ENCODE measurements at places on chromosomes 1 and 21.

GRCh38 chr1:160277987-160278386 is 6.9 kb downstream of the PEX19 start:
- no peak for DNase-seq

GRCh38 chr21:31130821-31131220 is 92.5 kb upstream of the KRTAP19-8 start:
- DNase-seq = no peak

DNA sequence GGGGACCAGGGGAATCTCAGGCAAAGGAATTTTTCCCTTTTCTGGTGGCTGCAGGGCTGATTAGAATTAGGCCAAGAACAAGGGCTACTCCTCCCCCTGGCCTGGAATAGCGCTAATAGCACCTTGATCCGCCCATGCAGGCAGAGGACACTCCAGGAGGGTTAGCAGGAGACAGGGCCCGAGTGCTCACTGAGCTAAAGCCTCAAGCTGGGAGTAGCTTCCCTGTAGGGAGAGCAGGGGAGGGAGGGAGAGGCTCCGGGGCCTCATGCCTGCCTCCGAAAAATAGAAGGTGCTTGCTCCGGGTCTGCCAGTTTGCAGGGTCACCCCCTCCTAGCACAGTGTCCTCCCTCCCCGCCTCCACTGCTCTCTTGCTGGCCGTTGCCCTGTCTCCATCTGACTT is 3.8 kb downstream of the PTPN7 start:
- no peak for DNase-seq

- DNase-seq = no peak
These were observed 471.4 kb downstream of the PTBP2 start for GRCh38 chr1:97192872-97193572.

DNA sequence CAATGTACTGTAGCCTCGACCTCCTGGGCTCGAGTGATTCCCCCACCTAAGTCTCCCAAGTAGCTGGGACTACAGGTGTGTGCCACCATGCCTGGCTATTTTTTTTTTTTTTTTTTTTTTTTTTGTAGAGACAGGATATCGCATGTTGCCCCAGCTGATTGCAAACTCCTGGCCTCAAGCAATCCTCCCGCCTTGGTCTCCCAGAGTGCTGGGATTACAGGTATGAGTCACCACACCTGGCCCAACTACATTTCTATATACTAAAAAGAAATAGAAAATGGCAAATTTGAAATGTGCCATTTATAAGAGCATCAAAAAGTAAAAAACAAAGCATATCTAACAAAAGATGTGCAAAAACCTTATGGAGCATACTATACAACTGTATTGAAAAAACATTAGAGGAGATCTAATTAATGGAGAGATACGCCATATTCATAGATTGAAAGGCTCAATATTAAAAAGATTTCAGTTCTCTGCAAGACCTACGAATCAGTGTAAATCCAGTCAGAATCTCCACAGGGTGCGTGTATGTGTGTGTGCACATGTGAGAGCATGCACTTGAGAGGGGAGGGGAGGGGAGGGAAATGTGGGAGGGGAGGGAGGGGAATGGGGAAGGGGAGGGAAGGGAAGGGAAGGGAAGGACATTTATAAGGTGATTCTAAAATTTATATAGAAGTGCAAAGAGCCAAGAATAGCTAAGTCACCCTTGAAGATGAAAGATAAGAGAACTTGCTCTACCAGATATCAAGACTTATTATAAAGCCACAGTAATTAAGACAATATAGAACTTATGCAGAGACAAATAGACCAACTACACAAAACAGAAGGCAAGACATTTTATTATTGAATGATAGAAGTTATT is 15.5 kb upstream of the PADI4 start:
- DNase-seq = no peak

GRCh38 chr21:29025328-29025713 is 853 bp downstream of the USP16 start:
- no peak for DNase-seq

DNA sequence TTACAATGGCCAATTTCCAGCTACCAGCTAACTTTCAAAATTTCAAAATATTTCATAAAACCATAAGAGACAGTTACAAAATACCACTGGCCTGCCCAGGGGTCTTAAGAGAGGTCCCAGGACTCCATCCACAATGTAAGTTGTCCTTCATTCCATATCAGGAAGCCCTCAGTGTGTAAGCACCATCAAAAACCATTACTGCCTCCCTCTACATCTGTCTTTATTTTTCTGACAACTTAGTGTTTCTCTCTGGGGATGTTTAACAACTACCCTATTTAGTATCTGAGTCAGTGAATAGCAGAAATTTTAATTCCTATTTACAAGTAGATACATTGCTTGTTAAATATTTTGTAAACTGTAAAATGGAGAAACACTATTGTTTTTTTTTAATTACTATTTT is 339.3 kb upstream of the ADAMTS5 start:
- DNase-seq = no peak

DNA sequence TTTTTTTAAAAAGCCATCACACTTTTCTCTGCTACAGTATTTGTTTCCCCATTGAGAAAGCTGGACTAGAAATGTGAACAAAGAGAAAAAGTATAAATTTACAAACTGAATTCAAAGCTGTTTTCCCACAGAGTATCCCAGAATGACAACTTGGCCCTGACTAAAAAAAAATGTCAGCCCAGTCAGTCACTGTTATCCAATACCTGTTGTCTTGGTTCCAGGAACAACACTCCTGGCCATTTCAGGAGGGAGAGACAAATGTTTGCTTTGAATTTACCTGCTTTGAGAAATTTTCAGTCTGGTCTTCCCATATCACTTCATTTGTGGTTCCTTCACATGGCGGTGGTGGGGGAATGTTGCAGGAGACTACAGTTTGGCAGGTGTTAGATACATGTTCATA is 46.2 kb downstream of the COLGALT2 start:
- no peak for DNase-seq

- no peak for DNase-seq
These were observed 447.9 kb downstream of the PLA2G4A start for GRCh38 chr1:187276677-187277076.

- no peak for DNase-seq
These were observed 276.1 kb downstream of the RPS6KC1 start for GRCh38 chr1:213327017-213327667.

GRCh38 chr21:43318841-43319781 is 107.8 kb downstream of the SIK1 start:
- no peak for DNase-seq

DNA sequence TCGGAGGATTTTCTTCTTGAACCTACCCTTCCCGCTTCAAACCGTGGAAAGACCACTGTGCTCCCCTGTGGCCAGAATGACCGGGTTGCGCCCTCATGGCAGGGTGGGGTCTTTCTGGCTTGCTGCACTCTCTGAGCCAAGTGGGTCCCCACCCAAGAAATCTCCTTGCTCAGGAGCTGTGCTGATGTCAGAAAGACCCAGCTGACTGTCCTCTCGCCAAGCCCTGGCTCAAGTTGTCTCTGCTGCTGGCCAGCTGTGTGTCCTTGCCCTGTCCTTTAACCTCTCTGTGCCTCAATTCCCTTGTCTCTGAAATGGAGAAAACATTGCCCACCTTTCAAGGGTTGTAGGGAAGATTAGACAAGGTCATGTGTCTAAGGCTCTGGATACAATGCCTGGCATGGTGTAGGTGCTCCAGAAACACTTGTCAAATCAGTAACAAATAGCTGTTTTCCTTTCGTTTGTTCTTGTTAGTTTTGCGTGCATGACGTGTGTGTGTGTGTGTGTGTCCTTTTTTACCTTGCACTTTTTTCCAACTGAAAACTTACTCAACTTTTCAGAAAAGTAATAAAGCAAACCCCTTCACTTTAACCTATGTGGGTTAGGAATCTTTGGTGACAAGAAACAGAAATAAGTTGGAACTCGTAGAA is 41.1 kb upstream of the RPL11 start:
- DNase-seq = no peak

GRCh38 chr1:92273039-92273438 is 25.7 kb downstream of the GLMN start:
- DNase-seq = no peak

- no peak for DNase-seq
These were observed 50.7 kb downstream of the JAK1 start for GRCh38 chr1:64915381-64916274.

DNA sequence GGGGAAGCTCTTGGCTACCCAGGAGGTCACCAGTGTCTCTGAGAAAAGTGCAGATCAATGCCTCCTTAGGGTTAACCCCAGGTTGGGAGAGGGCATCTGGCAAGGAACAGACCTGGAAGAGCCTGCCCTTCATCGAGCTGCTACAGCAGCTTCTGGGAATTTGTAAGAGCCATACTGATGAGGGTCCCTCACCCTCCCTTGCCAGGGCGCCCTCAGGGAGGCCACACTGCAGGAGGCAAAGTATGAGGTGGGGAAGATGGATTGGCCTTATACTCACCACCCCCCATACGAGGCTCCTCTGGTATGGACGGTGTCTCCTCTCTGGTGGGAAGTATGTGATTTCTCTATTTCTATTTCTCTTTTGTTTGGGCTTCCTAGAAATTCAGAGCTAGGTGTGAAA is 13.2 kb downstream of the IGSF3 start:
- DNase-seq = no peak

DNA sequence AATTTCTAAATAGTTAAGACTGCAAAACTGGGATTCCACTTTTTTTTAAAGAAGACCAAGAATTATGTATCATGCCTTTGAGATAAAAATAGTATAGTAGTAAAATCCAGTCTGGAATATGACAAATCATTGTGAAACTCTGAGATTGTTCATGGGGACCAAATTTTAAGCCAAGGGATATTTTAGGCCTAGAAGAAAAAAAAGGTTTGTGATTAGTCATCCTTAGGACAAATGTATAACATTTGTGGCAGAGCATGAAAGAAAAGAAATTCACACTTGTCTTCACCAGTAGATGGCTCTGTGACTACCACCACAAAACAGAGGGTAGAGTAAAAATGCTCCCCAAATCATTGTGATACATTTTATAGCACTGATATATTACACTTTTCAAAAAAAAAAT is 226.1 kb downstream of the KCTD3 start:
- no peak for DNase-seq

DNA sequence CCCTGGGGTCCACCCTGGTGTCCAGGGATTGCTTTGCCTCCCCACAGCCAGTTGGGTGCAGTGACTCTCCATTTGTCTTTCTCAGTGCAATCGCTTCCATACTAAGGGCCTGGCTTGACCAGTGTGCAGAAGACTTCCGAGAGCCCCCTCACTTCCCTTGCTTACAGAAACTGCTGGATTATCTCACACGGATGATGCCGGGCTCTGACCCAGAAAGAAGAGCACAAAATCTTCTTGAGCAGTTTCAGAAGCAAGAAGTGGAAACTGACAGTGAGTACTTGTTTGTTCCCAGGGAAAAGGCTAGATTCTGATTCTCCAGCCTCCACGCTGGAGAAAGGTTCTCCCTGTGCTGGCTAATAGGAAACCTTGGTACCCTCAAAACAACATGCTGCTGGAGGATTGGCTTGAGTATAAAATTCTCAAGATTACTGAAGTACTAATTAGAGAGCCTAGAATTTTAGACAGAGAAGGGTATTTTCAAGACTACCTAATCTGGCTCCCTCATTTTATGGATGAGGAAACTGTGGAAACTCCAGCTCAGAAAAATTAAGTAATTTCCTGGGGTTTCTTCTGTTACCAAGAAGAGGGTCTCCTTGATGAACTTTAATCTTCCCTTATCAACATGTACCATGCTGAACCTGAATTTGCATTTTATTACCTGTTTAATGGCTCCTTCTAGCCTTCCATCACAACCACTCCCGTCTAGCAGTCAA is 75.8 kb downstream of the RGL1 start:
- DNase-seq = no peak

DNA sequence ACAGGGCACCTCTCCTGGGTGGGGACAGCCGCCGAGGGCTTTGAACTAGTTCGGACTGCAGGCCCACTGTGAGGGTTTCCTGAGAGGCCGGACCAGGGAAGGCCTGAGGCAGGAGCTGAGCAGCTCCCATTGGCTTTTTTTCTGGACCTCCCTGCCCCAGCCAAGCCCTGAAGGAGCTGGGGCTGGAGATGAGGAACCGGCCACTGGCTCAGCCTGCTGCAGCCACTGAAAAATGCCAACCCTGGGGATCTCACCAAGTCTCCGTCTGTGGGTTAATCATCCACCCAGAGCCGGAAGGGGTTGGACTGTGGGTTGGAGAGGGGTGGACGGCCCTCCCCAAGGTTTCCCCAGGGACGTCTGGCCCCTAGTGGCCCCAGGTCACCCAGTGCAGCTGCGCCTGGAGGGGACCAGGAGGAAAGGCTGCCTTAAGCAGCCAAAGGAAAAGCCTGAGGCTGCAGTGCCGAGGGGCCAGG is 2.5 kb downstream of the VWA1 start:
- no peak for DNase-seq

DNA sequence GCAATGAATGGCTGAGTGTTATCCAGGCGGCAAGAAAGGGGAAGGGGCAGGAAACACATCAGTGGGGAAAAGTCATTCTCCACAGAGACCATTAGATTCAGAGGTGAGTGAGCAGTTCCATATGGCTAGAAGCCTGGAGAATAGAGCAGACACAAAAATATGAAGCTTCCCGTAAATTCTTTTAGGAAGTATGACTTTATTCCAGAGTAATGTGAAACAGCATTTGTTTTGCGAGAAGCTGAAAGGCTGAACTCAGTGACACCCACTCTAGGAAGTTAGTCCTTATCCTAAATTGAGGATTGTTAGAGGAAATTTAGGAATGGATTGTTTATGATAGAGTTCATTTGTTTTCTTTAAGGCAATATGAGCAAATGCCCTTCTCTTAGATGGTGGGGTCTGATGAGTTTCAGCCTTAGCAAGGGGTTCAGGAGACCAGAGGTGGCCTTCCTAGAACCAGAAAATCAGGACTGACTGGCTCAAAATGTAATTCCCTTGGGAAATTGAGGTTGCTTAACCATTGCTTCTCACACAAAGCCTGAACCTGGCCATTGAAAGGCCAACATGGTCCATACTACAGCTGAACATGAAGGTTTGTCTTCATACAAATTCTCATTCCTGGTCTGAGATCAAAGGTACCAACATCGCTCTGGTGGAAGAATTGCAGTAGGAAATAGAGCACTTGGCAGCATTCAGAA is 167.5 kb downstream of the TPR start:
- no peak for DNase-seq

- peak; percentile 66 for DNase-seq
These were observed 6.6 kb downstream of the GOLT1A start for GRCh38 chr1:204207136-204207616.

DNA sequence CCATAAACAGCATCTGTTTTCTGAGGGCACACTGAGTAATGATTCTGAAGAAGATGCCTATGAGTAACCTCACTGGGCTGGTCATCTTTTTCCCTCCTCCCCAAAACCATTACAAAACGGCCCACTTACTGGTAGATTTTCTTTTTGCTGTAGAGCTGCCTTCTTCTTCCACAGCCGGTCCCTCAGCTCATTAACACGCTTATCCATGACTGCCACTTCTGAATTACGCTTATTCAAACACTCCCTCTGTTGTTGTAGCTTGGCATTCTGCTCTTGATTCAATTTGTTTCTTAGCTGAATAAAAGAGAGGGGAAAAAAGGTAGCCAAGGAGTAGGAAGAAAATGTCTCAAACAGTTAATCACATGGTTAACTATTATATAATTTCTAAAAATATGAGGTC is 43.1 kb downstream of the TP53BP2 start:
- no peak for DNase-seq

GRCh38 chr1:30374400-30375070 is 348.9 kb downstream of the MATN1 start:
- no peak for DNase-seq
